MCF 10A (cell line): ENCODE measurements at places on chromosomes 4 and X. TPM values are rescaled to one million over a fixed set of nuclear protein-coding genes. Genes with fewer than 3 reads are reported as not detected.

DNA sequence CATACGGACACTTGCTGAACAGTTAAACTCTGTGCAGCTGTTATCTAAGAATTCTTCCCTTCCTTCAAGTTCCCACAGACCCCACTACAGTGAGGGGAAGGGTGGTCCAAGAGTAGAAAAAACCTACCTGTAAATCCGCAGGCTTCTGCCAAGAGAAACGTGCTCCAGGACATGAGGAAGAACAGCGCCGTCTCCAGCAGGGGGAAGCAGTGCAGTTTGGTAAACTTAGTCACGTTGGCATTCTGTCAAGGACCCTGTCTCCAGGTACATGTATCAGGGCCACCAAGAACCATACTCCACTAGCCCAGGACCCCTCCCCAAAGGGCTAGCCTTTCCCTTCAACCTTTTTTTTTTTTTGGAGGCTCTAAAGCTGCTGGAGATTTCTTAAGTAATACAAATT, 79.9 kb downstream of the CHST7 start:
- H3K27ac ChIP-seq = no peak overlapping the region
- H3K27me3 ChIP-seq = peaks cover 10% of the 10 kb centered on the region
- DNase-seq = peak; percentile 51

DNA sequence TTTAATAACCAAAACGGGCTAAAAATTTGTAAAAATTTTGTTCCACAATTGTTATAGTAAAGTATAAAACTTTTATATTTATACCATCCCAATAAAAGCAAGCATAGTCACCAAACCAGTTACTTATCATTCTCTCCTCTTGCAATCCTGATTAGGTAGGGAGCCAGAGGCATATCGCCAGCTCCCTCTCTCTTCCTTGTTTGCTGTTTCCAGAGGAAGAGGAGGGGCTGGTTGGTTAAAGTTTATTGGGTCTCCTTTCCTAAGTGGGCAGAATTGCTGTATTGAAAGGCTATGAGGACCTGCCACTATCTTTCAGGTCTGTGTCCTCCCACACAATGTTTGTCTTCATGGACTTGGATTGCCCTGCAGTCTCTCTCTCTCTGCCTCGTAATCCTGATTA, 29.6 kb upstream of the BBS12 start:
- peaks cover 25% of the 10 kb centered on the region for H3K4me1 ChIP-seq
- no peaks in the 10 kb centered on the region for H3K27me3 ChIP-seq
- DNase-seq = no peak
- H3K4me3 ChIP-seq = no peak overlapping the region
- H3K36me3 ChIP-seq = peaks cover 31% of the 10 kb centered on the region
- no peak overlapping the region for H3K27ac ChIP-seq

DNA sequence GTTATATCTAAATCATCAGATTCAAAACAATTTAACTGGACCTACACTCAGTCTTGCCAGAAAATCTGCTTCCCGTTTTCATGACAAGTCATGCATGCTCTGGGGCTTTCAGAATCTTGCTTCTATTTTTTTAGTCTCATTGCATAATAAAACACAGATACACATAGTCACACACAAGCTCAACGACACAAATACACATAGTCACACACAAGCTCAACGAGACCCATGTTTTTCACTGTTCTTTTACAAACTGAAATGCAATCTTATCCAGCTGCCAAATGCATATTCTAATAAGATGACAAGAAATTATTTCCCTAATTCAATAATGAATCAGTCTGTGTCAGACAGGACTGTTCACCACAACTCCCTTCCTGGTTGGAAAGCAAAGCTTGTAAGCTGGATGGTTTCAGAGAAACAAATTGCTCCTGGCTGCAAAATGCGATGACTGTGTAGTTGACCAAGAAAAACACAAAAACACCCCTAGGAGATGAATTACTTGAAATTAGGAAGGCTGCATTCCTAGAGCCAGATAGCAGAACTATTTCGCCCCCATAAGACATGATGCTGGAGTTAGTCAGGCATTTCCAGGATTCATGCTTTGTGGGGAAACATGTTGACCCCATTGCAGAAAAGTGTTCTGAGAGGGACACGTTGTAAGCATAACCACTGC, 208.7 kb downstream of the CHIC2 start:
- no peaks in the 10 kb centered on the region for H3K36me3 ChIP-seq
- no peak overlapping the region for H3K27ac ChIP-seq
- peak; percentile 21 for DNase-seq
- H3K4me3 ChIP-seq = no peak overlapping the region

- peaks cover 26% of the 10 kb centered on the region for H3K36me3 ChIP-seq
- no peak overlapping the region for H3K27ac ChIP-seq
- DNase-seq = no peak
- H3K4me3 ChIP-seq = no peak overlapping the region
- H3K4me1 ChIP-seq = no peaks in the 10 kb centered on the region
Observed at GRCh38 chr4:25421816-25422525, 44.9 kb downstream of the ANAPC4 start.

The SOWAHD gene
- not detected in 2 replicates for total RNA-seq

DNA sequence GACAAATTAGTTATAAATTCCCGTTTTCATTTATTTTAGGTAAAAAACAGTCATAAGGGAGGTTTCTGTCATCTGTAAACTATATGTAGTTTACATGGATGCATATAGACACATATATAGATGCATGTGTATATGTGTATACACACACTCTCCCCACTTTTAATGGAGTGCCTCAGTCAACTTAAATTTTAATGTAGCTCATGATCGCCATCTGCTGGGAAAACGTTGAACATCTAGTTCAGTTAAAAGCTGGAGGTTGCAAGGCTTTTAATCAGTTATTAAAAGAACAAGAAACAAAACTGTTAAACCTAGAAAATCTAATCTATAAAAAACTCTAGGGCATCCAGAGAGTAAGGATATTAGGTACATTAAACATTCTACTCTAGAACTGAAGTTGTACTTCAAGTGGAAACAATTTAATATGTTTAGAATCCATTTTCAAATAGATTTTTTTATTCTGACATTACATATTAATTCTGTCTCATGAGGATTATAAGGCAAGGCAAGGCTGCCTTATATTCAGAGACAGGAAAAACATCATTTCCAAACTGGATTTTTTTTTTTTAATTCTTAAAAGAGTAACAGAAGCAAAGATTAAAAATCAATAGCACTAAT, 122.6 kb downstream of the SHISA3 start:
- H3K27me3 ChIP-seq = no peaks in the 10 kb centered on the region
- peak; percentile 59 for DNase-seq
- H3K4me3 ChIP-seq = no peak overlapping the region
- peaks cover 4% of the 10 kb centered on the region for H3K4me1 ChIP-seq
- peaks cover 6% of the 10 kb centered on the region for H3K36me3 ChIP-seq
